Aorta (tissue), 5 donors: ENCODE measurements at places on chromosomes 1 and 21.

- no peak for DNase-seq
Measured at GRCh38 chr1:54826226-54826816, 25.2 kb upstream of the TTC22 start.

GRCh38 chr21:42850866-42851391 is 28.4 kb downstream of the WDR4 start:
- no peak for DNase-seq

DNA sequence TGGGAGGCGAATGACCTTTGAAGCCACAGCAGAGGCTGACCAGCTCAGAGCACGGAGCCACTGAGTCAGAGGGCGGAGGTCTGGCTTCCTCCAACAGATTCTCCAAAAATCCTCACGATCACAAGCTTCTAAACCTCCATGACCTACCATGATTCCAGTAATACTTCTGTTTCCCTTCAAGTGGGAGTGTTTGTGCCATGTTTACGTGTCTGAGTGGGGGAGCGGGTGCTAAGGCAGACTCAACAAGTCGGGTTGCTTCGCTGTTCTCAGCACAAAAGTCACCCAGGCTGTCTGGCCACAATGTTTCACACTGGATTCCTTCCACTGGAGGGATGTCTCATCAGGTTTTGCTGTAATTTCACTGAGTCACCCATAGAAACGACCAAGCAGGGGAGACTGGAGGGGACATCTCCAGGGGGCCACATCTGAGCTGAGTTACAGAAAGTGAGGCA is 86.2 kb downstream of the SLC66A1 start:
- peak; percentile 81 for DNase-seq

GRCh38 chr1:116439701-116440100 is 66.7 kb downstream of the ATP1A1 start:
- DNase-seq: no peak

DNA sequence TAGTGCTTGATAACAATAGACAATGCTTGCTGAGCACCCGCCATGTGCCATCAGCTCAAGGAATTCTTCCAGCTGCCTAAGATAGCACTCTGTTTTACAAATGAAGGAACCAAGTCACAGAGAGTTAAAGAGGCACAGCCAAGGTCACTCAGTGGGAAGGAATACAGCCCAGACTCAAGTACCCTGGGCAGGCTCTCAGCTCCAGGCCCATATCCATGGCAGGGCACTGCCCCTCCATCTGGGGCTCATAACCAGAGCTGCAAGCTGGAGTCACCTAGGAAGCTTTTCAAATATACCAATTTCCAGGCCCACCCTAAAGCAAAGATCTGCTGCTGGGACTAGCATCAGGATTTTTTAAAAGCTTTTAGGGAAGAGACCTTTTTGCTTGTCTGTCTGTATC is 1.6 kb downstream of the CLEC20A start:
- DNase-seq: no peak

DNA sequence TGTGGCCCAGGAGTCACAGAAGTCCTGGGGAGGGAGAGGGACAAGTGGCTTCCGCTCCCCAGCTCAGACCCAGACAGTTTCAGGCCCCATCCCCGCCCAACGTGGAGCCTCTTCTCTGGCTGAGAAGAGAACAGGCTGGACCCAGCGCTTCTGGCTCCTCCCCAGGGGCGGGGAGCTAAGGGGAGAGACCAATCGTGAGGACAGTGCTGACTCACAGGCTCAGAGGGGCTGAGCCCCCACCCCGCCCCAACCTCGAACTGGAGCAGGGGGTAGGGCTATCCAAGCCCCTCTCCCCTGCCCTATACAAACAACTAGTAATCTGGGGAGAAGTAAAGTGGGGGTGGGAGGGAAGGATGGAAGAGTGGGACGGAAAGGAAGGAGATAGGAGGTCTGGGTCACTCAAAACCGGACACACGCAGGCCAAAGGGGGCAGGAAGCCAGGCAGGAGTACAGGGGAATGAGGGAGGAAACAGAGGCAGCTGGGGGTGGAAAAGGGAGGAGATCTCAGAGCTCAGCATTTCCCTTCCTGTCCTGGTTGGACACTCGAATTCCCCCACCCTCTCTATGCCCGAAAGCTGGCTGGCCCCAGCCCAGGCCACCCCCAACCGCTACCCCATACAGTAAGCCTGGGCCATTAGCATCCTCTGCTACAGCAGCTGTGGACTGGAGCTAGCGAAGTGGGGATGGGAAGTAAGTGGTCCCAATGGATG is at the start of gene SHC1:
Gene SHC1, minus strand, starts transcription at position 117 of the 710 bp plus-strand sequence. CDS start 221 bp downstream, outside the sequence.
- DNase-seq: peak; percentile 98

GRCh38 chr1:4048921-4049320 is 148.8 kb upstream of the C1orf174 start:
- no peak for DNase-seq

- no peak for DNase-seq
Measured at GRCh38 chr21:15695241-15695640, 34.5 kb upstream of the USP25 start.

- no peak for DNase-seq
Measured at GRCh38 chr1:50502147-50502546, 78.9 kb upstream of the DMRTA2 start.

DNA sequence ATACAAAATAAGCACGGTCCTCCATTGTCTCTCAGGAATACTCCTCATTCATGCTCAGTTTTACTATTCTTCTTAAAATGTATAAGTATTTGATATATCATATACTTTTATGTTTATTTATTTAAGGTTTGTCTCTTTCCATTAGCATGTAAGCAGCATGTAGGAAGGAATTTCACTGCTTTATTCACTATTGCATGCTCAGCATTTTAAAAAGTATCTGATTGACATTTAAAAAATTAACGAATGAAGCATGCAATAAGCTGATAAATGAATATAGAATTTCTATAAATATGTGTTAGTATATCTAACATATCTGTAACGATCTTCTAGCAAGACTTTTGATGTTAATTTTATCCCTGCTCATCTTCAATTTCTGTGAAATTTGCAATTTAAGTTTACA is 402.7 kb upstream of the BRINP3 start:
- no peak for DNase-seq

DNA sequence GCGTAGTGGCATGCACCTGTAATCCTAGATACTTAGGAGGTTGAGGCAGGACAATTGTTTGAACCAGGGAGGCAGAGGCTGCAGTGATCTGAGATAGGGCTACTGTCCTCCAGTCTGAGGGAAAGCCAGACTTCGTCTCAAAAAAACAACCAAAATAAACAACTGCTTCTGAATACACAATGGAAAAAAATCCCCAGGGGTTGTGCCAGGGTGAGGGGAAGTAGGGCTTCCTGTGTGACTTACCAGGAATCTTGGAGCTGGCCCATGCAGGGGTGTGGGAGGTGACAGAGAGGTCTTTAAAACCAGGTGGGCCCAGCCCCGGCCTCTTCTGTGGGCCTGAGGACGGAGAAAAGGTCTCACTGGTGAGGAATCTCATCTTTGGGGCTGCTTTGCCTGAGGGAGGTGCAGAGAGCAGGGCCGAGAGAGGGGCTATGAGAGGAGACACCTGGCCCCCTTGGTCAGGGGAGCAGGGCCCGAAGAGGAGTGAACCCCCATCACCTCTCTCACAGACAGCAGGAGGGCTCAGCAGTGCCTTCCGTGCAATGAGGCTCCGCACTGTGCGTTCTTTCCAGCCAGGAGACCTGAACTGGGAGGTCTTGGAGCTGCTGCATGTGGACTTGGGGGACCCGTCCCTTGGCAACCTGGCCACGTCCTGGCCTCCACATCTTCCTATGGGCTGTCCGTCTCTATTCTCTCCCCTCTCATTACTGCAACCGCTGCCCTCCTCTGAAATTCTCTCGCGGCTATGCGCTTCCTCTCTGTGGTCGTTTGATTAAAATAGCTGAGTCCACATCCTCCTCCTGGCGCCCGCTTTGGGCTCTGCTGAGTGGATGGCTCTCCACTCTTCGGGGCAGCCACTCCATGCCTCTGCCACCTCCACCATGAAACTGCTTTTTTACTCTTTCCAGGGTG is 10.7 kb downstream of the PLA2G5 start:
- peak; percentile 58 for DNase-seq

- no peak for DNase-seq
Measured at GRCh38 chr1:157403608-157404007, 148.7 kb downstream of the FCRL5 start.

DNA sequence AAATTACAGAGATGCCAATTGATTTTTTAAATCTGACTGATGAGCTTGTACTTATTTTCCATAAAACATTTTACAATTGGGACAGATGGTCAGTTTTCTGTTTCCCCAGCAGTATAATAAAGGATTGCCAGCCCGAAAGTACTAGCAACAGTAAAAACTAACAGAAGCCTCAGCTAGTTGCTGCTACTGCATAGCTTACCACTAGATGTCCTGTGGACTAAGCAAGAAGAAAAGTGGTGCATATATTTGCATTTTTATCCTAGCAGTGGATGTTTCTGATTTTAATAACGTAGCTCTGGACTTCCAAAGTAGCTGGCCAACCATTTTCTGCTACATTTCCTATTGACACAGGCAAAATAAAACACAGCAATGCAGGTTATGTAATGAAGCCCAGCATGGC is 241.5 kb downstream of the BARHL2 start:
- DNase-seq: no peak

GRCh38 chr21:43958364-43959158 is 53.5 kb upstream of the TRAPPC10 start:
- DNase-seq: no peak

DNA sequence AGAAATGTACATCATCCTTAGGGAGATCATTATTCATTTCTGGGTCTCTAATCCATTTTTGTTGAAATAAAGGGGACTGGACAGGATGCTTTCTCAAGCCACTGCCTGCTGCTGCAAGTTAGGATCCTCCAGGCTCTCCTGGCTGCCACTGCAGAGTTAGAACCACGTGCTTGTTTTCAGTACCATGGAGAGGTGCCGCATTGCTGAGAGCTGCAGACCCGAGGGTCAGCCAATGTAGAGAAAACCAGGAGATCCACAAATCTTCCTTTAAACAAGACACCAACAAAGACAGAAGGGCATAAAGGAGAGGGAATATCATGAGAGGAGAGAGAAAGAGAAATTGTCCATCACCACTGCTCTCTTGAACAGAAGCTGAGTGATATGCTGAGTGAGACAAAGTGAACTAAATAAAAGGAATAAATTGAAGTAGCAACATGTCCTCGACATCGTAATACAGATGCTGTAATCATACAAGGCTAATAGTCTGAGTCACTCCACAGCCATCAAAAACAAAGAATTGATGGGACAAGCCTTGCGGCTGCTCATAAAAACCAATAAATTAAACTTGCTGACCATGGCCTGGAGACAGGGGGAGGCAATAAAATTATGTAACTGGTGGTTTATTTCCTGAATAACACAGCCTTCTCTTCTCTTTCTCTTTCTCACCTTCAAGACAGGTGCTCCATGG is 255.7 kb downstream of the OMA1 start:
- no peak for DNase-seq
